ENCODE measurements at places on chromosomes 11 and 22.

DNA sequence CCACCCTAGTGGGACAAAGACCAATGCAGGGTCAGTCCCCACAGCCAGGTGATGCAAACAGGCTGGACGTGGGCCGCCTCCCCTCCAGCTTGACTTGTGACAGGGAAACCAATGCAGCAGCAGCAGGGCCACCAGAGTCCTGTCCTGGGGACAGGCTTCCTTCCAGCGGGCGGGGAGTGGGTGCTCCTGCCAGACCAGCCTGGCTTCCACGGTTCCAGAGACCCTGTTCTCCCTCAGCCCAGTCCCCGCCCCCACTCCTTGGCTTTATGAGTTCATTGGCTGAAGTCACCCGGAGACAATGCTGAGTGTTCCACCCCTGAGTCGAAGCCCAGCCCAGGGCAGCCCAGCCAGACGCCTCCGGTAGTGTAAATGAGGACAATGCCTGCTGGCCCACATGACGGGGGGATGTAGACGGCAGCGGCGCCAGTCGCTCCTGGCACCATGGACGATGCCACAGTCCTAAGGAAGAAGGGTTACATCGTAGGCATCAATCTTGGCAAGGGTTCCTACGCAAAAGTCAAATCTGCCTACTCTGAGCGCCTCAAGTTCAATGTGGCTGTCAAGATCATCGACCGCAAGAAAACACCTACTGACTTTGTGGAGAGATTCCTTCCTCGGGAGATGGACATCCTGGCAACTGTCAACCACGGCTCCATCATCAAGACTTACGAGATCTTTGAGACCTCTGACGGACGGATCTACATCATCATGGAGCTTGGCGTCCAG, at the start of gene TSSK2:
TSS of gene TSSK2 (plus strand) at position 350 of the 726 bp plus-strand sequence. CDS start at position 442, 92 bp downstream.
- no peak for DNase-seq

DNA sequence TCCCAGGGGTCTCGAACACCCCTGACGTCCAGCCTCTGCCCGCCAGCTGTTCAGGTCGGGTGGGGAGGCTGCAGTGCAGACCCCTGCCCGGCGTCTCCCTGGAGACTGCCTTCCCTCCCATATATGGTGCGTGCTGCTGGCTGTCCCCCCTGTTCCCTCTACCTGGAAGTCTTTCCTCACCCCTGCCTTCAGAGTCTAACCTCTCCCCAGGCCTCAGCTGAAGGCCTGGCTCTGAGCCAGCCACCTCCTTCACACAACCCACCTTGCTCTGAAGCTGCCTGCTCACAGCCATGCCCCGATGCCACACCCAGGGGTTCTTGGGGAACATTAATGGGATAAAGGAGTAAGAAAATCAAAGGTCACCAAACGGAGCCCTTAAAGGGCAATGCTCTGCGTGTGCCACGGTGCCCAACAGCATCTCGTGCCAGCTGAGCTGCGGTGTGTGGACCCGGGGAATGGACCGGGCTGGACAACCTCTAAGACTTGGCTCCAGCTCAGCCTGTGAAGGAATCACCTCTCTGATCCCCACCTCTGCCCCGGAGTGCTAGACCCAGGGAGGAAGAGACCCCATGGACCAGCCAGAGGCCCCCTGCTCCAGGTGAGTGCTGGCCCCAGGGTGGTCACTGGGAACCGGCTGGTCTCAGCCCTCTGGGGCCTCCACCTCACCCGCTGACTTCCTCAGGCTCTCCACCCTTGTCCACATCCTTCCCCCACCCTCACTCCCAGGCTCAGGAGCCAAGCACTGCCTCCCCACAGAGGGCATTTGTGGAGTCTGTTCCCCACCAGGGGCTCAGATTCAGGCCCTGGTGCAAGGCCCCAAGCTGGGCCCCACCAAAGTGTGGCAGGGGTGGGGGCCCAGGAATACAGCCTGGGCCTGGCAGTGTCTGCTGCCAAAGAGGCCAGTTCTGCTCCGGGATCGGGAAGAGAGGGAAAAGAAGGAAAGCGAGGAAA, at the start of gene NLRP6:
TSS of gene NLRP6 (plus strand) at position 407 of the 951 bp plus-strand sequence. CDS start at position 570, 163 bp downstream.
- DNase-seq: no peak

GRCh38 chr11:6660712-6661111, 5.1 kb upstream of the DCHS1 start:
- DNase-seq: no peak

DNA sequence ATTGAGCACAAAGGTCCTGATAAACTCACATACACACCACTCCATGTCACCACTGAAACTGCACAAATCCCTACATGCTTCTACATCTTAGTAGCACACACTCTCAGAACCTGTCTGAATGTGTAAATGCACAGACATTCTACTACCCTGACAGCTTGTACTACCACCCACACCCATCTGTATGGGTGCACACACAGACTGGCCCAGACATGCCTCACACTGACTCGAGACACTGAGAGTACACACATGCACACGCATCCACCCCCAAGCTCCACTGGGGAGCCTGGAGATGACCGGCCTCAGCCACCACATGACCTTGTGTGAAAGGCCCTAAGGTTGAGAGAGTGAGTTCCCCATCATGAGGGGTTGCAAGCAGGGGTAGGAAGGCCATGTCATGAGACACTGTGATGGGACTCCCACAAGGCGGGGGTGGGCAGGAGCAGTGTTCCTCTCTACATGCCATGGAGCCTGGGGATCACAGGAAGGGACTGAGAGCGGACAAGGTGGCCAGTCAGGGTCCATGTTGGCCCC, 28.1 kb downstream of the ARAP1 start:
- no peak for DNase-seq

- DNase-seq: no peak
Measured at GRCh38 chr11:68206211-68206610, 6.9 kb downstream of the KMT5B start.

GRCh38 chr11:128171506-128171905, 415.9 kb downstream of the ETS1 start:
- no peak for DNase-seq

GRCh38 chr11:116657842-116658825, 114.7 kb downstream of the BUD13 start:
- no peak for DNase-seq

DNA sequence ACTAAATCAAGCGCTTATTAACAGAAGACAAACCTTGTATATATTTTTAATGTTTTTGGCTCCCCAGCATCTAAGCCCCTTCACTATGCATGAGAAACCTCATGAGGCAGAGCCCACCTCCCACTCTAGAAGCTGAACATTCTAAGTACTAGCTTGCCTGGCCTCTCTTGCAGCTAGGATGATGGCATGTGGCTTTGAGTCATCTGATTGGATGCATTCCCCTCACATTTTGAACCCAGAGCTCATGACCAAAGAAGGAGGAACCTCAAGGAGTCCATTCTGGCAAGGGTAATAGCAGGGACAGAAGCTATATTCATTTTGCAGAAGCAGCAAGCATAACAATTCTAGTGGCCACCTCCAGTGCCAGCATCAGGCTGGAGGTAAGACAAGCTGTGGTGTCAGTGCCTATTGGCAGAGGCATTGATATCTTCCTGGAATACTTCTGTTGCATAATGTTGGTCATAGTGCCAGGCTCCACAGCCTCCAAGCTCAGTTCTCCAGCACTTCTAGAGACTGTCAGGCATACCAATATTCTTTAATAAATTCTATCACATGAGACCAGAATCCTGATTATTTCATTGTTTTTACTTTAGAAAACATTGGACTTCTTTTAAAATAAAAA, 14.2 kb upstream of the ZC3H12C start:
- no peak for DNase-seq

DNA sequence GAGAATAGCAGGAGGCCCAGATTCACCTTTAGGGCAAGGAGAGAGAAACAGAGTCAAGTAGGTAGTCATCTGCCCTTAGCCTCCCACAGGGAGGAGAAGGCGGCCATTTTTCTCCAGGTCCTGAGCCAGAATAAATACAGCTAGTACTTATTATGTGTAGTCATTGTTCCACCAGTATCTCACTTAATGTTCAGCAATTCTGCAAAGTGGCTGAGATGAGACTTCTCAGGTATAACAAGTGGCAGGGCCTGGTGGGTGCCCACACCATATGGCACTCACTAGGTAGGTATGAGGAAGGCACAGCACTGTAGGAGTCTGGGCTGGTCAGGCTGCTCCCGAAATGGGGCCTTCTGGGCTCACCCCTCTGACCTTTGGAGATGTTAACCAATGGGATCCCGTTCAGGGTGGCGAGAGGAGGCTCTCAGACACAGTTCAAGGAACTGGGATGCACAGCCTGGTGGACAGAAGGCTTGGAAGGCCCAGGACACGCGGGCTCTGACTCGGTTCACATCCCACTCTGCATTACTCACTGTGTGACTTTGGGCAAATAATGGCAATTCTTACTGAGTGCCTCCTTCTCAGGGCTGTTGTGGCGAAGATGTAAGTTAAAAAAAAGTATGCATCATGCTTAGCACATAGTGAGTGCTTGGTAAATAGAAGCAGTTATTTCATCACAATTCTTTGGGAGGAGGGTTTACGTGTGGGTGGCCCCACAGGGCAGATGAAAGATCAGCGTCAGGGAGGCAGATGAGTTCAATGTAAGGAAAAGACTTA, 25.1 kb downstream of the RTN4RL2 start:
- DNase-seq: no peak

GRCh38 chr11:84724256-84724655, 902.9 kb downstream of the DLG2 start:
- no peak for DNase-seq

DNA sequence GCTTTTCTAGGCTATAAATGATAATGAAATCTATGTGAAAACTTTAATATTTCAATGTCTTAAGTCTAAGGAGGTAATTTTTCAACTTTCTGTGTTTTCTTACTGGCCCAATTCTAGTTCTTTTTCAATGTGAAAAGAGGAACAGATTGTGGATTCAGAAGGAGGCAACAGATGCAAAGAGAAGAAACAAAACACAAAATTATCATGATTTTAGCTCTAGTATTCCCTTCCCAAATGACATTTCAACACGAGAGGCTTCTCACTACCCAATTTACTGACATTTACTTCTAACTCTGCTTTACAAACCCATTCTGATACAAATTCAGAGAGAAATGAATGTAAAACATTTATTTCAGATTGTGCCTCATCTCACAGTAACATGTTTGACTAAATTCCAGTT, 169.4 kb downstream of the WT1 start:
- DNase-seq: no peak

- no peak for DNase-seq
Measured at GRCh38 chr11:79244241-79244772, 196.5 kb downstream of the TENM4 start.

DNA sequence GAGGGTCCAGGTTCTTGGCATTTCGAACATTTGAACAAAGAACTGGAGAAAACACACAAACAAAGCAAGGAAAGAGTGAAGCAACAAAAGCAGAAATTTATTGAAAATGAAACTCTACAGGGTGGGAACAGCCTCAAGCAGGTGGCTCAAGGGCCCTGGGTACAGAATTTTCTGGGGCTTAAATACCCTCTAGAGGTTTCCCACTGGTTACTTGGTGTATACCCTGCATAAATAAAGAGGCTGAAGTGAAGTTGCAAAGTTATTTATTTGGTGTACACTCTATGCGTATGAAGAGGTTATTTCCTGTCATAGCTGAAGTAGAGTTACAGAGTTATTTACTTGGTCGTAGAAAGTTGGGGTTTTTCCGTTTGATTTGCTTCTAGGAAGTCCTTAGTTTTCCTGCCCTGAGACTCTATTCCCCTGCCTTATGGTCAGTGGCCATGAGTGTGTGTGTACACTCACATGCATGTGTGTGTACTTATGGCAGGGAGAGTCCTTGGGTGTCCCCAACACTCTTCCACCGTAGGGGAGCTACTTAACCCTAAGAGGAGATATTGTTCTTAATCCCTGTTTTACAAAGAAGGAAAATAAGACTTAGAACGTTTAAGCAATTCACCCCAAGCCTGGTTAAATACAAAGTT, 5.6 kb upstream of the SMCO4 start:
- no peak for DNase-seq

- no peak for DNase-seq
Measured at GRCh38 chr11:1706634-1707400, 9.8 kb downstream of the KRTAP5-6 start.

GRCh38 chr22:43447380-43447779, 35.6 kb downstream of the MPPED1 start:
- no peak for DNase-seq

DNA sequence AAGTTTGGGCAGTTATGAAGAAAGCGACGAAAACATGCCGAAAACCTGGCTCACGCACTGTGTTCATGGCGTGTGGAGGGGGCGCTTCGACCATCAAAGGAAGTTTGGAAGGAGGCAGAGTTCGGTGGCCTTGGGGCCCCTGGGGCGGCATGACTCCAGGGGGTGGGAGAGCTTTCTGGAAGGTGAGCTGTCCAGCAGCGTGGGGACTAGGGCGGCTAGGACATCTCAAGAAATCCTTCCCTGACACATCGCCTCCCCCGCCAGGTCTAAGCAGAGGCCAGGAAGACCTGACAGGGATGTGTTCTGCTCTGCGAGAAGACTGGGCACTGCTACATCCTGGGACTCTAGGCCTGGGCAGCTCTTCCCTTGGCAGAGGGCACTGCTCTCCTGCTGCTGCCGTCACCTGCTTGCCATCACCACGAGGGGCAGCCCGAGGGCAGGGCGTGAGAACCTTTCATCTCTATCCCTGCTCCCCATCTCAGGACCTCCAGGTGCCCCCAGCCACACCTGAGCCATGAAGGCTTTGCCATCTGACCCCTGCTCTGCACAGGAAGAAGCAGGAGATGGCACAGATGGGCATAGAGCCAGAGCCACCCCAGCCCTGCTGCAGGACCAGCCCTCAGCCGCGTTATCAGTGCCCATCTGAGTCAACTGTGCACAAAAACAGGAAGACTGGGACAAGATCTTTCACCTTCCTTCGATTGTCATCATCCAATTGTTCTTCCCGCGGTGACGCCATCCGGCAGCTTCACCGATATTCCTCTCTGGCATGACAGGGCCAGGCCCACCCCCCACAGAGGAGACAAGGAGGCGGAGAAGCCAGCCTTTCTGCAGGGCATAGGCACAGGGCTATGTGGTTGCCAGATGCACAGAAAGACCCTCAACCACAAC, 12.7 kb downstream of the LINC01488 start:
- DNase-seq: no peak

- DNase-seq: no peak
Measured at GRCh38 chr22:46454504-46455269, 82.7 kb downstream of the CELSR1 start.

GRCh38 chr11:37942081-37942480, 1344.0 kb upstream of the RAG2 start:
- no peak for DNase-seq

GRCh38 chr11:66950112-66950535, 8.1 kb downstream of the PC start:
- peak; percentile 23 for DNase-seq
